ENCODE measurements at places on chromosomes 13 and 19. TPM values are rescaled to one million over a fixed set of nuclear protein-coding genes. Genes with fewer than 3 reads are reported as not detected.
A peak's percentile ranks its signal among the peaks of the same experiment; 100 is the strongest.

DNA sequence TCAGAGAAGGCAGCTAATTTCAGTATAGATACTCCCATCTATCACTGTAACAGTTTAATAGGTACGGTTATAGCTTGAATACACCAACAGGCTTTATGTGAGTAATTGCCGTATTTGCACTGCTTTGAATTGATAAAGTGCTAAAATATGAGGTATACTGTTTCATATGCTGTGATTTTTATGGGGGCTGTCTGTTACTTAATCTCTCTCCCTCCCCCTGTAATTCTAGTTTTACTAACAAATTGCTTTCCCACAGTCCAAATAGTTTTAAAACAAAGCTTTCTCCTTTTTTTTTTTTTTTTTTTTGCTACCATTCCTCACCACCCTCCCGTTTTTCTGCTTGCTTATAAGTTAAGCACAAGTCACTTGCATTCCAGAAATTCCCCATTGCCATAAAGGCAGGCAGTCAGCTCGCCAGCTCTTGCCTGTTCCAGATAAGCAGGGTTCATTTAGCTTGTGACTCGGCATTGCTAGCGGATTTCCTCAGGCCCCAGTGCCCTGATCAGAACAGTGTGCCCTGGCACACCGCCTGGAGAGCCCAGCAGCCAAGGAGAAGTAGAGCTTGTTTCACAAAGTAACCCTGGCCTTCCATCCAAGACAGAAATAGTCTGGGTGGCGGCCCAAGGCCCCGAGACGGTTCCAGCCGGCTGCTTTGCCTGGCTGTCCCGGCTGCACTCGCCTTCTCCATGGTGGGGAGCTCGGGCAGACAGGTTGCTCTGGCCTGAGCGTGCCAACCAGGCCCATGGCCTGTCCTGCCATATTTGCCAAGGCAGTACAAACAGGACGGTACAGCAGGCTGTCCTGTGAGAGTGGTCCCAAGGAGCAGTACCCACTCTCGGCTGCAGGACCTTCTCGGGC, 43.5 kb upstream of the NPAS1 start:
- peak overlapping the region; percentile 31 for H3K27ac ChIP-seq
- no peak overlapping the region for H3K4me3 ChIP-seq
- peaks cover 18% of the 10 kb centered on the region for H3K4me1 ChIP-seq
- no peaks in the 10 kb centered on the region for H3K36me3 ChIP-seq
- no peaks in the 10 kb centered on the region for H3K27me3 ChIP-seq
- DNase-seq: no peak

DNA sequence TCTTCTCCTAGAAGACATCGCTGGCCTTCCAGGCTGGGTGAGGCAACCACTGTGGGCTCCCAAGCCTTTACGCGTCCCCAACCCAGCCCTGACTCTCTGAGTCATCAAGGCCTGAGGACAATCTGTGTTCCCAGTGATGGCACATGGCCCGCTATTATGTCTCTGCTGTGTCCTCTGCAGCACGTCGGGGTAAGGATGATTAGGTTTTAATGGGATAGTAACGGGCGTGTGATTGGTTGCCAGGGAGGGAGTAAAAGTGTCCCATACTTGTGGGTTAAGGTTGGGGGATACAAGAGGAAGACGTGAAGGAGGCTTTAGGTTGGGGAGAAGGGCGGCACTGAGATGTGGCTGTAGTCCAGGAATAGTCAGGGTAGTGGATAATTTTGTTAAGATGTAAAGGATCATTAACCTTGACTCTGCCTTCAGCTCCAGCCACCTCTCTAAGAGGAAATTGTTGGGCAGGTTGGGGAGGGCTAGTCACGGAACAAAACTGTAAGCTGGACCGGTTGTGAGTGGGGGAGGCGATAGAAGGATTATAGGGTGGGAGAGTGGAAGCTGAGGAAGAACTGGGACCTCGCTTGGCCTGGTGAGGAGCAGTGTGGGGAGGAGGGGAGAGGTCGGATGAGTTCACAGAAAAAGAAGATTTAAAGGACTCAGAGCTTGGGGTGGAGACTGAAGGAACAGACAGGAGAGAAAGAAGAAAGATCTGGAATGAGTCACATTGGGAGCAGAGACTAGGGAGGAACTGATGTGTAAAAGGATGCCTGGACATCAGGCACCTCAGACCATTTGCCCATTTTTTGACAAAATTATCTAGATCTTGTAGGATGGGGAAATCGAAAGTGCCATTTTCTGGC, 27.9 kb upstream of the IGFL1 start:
- no peaks in the 10 kb centered on the region for H3K27me3 ChIP-seq
- DNase-seq: no peak
- no peak overlapping the region for H3K27ac ChIP-seq
- no peaks in the 10 kb centered on the region for H3K36me3 ChIP-seq

DNA sequence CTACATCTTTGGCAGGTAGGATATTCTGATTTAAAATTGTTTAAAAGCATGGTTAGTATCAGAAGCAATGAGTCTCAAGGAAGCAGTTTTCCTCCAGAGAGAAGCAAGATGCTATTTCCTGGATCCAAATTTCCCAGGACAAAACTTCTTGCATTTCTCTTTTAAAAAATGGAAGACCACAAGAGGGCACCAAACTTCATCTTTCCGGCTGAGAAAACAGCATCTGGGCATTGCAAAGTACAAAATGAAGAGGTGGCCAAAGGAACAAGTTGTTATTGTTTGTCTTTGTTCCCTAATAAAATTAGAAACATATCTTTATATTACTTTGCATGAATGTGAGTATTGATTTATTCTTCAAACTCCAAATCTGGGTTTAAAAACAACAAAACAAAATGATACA, 60.0 kb upstream of the LRCH1 start:
- peak; percentile 16 for DNase-seq
- no peak overlapping the region for H3K27ac ChIP-seq
- no peaks in the 10 kb centered on the region for H3K36me3 ChIP-seq
- peaks cover 9% of the 10 kb centered on the region for H3K27me3 ChIP-seq
- no peak overlapping the region for H3K4me3 ChIP-seq

- no peaks in the 10 kb centered on the region for H3K27me3 ChIP-seq
- no peaks in the 10 kb centered on the region for H3K4me1 ChIP-seq
- H3K27ac ChIP-seq: no peak overlapping the region
- H3K4me3 ChIP-seq: no peak overlapping the region
- no peak for DNase-seq
Observed at GRCh38 chr13:60467098-60467497, 70.1 kb downstream of the TDRD3 start.

GRCh38 chr13:21326155-21327031, 132.7 kb downstream of the ZDHHC20 start:
- H3K4me1 ChIP-seq: no peaks in the 10 kb centered on the region
- H3K4me3 ChIP-seq: no peak overlapping the region
- no peak overlapping the region for H3K27ac ChIP-seq
- H3K27me3 ChIP-seq: peaks cover 13% of the 10 kb centered on the region
- no peaks in the 10 kb centered on the region for H3K36me3 ChIP-seq
- DNase-seq: no peak

GRCh38 chr13:35979361-35979951, 151.7 kb downstream of the DCLK1 start:
- H3K4me1 ChIP-seq: no peaks in the 10 kb centered on the region
- DNase-seq: no peak
- H3K27ac ChIP-seq: no peak overlapping the region
- no peaks in the 10 kb centered on the region for H3K36me3 ChIP-seq

DNA sequence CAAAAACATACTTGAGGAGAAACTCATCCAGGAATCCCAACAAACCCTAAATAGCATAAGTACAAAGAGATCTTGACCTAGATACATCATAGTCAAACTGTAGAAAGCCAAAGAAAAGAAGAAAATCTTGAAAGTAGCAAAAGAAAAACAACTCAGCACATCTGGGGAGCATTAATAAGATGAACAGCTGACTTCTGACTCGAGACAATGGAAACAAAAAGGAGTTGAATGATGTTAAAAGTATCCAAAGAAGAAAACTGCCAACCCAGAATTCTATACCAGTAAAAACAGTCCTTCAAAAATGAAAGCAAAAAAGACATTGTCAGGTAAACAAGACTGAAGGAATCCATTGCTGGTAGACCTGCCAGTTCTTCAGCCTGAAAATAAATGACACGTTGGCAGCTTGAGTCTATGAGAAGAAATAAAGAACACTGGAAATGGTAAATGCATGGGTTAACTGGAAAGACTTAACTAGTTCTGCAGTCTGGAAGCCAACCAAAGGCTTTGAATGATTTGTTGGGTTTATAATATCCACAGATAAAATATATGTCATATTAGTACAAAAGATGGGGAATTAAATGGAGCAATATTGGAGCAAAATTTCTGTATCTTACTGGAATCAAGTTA, 46.8 kb downstream of the TSSK6 start:
- H3K36me3 ChIP-seq: peaks cover 80% of the 10 kb centered on the region
- H3K4me3 ChIP-seq: no peak overlapping the region
- H3K27ac ChIP-seq: no peak overlapping the region
- DNase-seq: no peak

- no peak overlapping the region for H3K4me3 ChIP-seq
- DNase-seq: no peak
- no peaks in the 10 kb centered on the region for H3K4me1 ChIP-seq
- no peak overlapping the region for H3K27ac ChIP-seq
Observed at GRCh38 chr13:41236369-41236768, 27.0 kb downstream of the MTRF1 start.

GRCh38 chr19:12580180-12580694, 29.0 kb upstream of the ZNF564 start:
- no peaks in the 10 kb centered on the region for H3K4me1 ChIP-seq

The GRIN3B gene
- not detected for total RNA-seq

DNA sequence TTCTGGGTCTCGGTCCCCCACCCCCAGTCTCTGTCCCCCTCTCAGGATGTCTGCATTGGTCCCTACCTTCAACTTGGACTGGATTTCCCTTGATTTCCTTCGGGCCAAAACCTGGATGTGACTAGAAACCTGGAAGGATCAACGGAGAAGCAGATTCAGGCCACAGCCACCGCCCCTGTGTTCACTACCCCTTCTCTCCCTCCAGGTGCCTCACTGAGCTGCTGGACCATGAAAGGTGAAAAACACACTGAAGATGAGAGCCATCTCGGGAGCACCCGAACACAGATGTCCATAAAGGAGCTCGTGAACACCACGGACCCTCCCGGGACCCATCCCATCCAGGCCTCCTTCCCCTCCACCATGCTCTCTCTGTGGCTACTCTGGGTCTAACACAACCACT, 5.0 kb downstream of the TEAD2 start:
- no peak overlapping the region for H3K27ac ChIP-seq
- H3K4me1 ChIP-seq: peaks cover 7% of the 10 kb centered on the region
- no peak for DNase-seq

The SULT2A1 gene
- total RNA-seq: 0.18 TPM

DNA sequence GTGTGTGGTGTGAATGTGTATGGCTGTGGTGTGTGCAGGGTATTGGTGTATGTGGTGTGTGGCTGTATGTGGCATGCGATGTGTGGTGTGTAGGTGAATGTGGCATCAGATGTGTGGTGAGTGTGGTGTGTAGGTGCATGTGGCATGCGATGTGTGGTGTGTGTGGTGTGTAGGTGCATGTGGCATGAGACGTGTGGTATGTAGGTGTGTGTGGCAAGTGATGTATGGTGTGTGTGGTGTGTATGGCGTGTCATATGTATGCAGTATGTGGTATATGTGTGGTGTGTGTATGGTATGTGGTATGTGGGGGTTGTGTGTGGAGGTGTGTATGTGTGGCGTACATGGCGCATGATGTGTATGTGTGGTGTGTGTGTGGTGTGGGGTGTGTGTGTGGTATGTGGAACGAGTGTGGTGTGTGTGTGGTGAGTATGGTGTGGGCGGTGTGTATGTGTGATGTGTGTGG, 63.4 kb downstream of the PEPD start:
- no peaks in the 10 kb centered on the region for H3K27me3 ChIP-seq
- H3K36me3 ChIP-seq: no peaks in the 10 kb centered on the region
- H3K4me3 ChIP-seq: no peak overlapping the region
- no peak for DNase-seq
- no peak overlapping the region for H3K27ac ChIP-seq

GRCh38 chr19:18342090-18342632, 1.8 kb downstream of the PGPEP1 start:
- no peak overlapping the region for H3K4me3 ChIP-seq
- no peak for DNase-seq
- H3K4me1 ChIP-seq: peaks cover 36% of the 10 kb centered on the region
- H3K27ac ChIP-seq: peak overlapping the region; percentile 12
- peaks cover 39% of the 10 kb centered on the region for H3K36me3 ChIP-seq
- H3K27me3 ChIP-seq: no peaks in the 10 kb centered on the region

Measured in K562 (cell line).